DND-41 (cell line): ENCODE measurements at places on chromosomes 5 and 9.

DNA sequence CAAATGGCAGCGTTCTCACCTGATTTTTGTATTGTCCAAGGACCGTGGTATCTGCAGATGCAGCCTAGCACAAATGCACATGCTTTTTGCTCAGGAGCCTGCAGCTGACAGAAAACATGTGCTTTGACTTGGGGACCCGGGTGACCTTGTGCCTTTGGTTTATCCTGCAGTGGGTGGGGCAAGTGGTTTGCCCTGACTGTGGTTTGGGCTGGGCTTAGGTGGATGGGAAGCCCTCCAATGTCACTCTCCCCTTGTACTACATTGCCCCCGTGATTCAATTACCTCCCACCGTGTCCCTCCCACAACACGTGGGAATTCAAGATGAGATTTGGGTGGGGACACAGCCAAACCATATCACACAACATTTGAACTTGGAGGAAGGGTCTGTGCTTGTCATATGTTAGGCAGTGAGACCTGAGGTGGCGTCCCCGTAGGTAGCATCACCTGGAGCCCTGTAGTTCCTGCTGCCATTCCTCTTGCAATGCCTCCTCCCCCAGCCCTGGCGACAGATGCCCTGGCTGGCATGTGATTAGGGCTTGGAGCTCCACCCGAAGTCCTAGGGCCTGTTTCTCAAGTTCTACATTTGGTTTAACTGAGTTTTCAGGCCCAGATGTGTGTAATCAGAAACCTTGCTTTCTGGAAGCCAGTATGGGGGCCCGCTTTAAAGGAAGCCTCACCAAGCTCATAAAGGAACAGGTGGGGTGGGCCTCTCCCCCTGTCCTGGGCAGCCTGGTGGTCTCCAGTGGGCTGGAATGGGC lies 2.1 kb downstream of the ANKRD33B start:
- H3K4me1 ChIP-seq: peaks cover 59% of the 10 kb centered on the region
- peak overlapping the region; percentile 92 for H3K4me3 ChIP-seq
- no peaks in the 10 kb centered on the region; the same call in none of the 2 replicates for H3K36me3 ChIP-seq
- no peaks in the 10 kb centered on the region for H3K27me3 ChIP-seq
- peak overlapping the region; percentile 84 for H3K27ac ChIP-seq

DNA sequence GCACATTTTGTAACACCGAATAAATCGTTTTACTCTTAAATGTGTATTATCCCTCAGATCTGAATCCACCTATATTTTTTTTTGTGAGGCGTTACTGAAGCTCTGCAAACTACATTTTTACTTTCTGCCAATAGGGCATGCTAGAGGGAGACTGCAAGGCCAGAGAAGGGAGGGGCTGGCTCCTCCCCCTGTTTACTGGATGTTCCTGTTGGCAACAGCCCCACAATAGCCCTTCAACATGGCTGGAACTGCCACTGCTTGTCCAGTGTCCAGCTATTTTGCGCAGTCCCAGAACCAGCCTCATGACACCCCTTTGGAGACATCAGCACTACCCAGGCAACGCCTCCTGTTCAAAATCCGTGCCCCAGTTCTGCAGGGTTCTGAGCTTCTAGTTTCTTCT lies 85.4 kb upstream of the MIER3 start:
- H3K4me1 ChIP-seq: no peaks in the 10 kb centered on the region
- no peak for DNase-seq
- no peaks in the 10 kb centered on the region for H3K36me3 ChIP-seq
- peaks cover 6% of the 10 kb centered on the region for H3K27me3 ChIP-seq
- H3K4me3 ChIP-seq: no peak overlapping the region

- no peak for DNase-seq
- no peaks in the 10 kb centered on the region for H3K36me3 ChIP-seq
- H3K4me1 ChIP-seq: no peaks in the 10 kb centered on the region
Measured at GRCh38 chr5:24167806-24168205, 477.0 kb downstream of the CDH10 start.

- no peak overlapping the region for H3K27ac ChIP-seq
- no peaks in the 10 kb centered on the region for H3K36me3 ChIP-seq
- no peak overlapping the region for H3K4me3 ChIP-seq
- H3K4me1 ChIP-seq: peaks cover 4% of the 10 kb centered on the region; the same call in 1 of the 2 replicates
- no peak for DNase-seq
- H3K27me3 ChIP-seq: no peaks in the 10 kb centered on the region
Measured at GRCh38 chr9:8095672-8096086, 296.1 kb upstream of the DMAC1 start.
